ENCODE measurements at places on chromosomes 1 and 21. TPM values are rescaled to one million over a fixed set of nuclear protein-coding genes. Genes with fewer than 3 reads are reported as not detected.

NUAK2 gene
- 17.1 TPM for total RNA-seq

GRCh38 chr1:37561133-37562132 is 4.7 kb downstream of the DNALI1 start:
- peak; percentile 53 for DNase-seq

GRCh38 chr1:20660847-20661206 is 342 bp downstream of the DDOST start:
- peak; percentile 63 for DNase-seq

- no peak for DNase-seq
Measured at GRCh38 chr21:41777951-41778815, 11.3 kb upstream of the RIPK4 start.

DNA sequence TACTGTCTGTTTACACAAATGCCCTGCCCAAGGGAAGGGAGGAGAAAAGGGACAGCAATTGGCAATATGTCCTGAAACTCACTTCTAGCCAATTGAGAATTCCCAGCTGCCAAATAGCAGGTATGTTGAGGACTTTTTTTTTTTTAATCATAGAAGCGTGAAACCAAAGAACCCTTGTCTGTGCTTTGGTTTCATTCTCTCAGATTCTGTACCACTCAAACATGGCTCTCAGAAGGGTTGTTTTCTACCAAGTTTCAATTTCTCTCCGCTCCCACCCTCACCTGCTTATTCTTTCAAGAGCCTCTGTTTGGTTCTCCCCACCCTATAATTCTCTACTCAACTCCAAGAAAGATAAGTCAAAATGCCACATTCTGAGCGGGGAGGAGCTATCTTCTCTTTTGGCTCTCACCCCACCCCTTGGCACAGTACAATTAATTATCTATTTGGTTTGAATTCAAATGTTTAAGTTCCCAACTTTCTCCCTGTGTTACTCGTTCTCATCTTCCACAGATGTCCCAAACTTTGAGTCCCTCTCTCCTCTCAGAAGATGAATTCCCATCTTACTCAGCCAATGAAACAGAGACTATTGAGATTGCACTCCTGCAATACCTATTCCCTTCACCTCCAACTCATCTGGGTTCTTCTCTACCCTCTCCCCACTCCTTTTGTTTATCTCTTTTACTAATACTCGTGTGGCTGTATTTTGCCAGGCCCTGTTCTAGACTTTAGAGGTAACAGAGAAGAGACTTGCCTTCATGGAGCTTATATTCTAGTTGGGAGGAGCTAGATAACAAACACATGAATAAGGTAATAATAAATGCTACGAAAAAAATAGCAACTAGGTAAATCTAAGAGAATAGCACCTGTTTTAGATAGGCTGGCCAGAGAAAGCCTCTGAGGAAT is 3.9 kb upstream of the TP53BP2 start:
- no peak for DNase-seq

Data from CD8-positive, alpha-beta T cell (primary cell).